SK-N-SH (cell line): ENCODE measurements at places on chromosomes 4 and X.

- no peaks in the 10 kb centered on the region for H3K36me3 ChIP-seq
- H3K27me3 ChIP-seq: no peaks in the 10 kb centered on the region
- DNase-seq: no peak
- H3K4me1 ChIP-seq: no peaks in the 10 kb centered on the region
- H3K27ac ChIP-seq: no peak overlapping the region
Observed at GRCh38 chr4:16824278-16824806, 74.1 kb downstream of the LDB2 start.

- no peak for DNase-seq
- no peak overlapping the region for H3K27ac ChIP-seq
- H3K27me3 ChIP-seq: no peaks in the 10 kb centered on the region
- no peaks in the 10 kb centered on the region for H3K4me1 ChIP-seq
Observed at GRCh38 chr4:120672558-120673147, 249.9 kb downstream of the PRDM5 start.

GRCh38 chrX:13983734-13984133 lies 46.0 kb downstream of the GEMIN8 start:
- H3K27ac ChIP-seq: no peak overlapping the region
- no peaks in the 10 kb centered on the region for H3K36me3 ChIP-seq
- DNase-seq: no peak
- H3K27me3 ChIP-seq: no peaks in the 10 kb centered on the region
- H3K4me1 ChIP-seq: no peaks in the 10 kb centered on the region

- no peak overlapping the region for H3K27ac ChIP-seq
- no peaks in the 10 kb centered on the region; the same call in 1 of the 2 replicates for H3K4me1 ChIP-seq
- no peak for DNase-seq
- no peaks in the 10 kb centered on the region for H3K36me3 ChIP-seq
- H3K4me3 ChIP-seq: no peak overlapping the region
Observed at GRCh38 chr4:123517971-123518370, 121.4 kb downstream of the SPRY1 start.

DNA sequence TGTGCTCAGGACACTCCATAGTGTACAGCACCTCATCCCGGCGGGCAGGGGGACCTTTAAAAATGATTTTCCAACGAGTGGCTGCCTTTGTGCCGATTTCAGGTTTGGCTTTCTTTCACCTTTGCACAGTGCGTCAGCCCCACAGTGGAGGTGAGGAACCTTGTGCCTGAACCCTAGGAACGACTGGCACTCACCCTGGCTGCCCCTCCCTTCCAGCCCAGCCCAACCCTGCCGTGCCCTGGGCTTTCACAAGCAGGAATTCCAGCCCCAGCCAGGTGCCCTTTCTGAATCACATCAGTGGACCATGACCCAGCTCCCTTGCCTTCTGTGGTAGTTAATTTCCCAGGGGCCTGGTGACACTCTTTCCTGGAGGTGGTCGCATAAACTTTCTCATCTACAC lies 1.3 kb downstream of the TMEM164 start:
- H3K27ac ChIP-seq: no peak overlapping the region
- no peaks in the 10 kb centered on the region for H3K4me1 ChIP-seq
- DNase-seq: no peak
- no peak overlapping the region for H3K4me3 ChIP-seq
- peaks cover 4% of the 10 kb centered on the region; the same call in 1 of the 2 replicates for H3K27me3 ChIP-seq

DNA sequence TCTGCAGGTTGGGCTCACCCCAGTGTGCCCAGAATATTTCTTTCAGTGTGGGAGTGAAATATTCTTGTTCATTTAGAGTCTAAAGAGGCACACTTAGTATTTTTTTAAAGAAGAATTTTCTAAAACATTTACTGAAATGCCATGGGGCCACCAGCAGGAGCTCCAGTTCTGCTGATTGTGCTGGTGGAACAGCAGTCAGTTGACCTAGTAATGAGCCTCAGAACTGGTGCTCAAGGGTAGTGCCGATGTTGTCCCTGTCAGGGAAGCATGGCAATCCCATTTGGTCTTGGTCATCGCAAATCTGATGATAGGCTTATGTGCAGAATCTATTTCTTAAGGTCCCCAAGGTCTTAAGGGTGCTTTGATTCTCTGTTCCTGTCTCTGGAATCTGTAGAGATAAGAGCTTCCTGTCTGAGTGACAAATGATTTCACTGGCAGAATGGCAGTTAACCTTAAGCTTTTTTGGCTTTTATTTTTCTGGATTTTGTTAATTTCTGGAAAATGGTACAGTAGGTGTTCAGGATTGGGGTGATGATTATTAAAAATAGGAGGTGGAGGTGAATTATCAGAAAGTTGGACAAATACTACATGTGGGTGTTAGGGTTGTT lies 31.3 kb downstream of the JADE1 start:
- no peak for DNase-seq
- peaks cover 8% of the 10 kb centered on the region for H3K4me1 ChIP-seq
- no peak overlapping the region for H3K27ac ChIP-seq
- no peak overlapping the region for H3K4me3 ChIP-seq
- peaks cover 59% of the 10 kb centered on the region for H3K36me3 ChIP-seq

GRCh38 chrX:8639949-8640475 lies 91.9 kb downstream of the ANOS1 start:
- no peaks in the 10 kb centered on the region for H3K36me3 ChIP-seq
- H3K27me3 ChIP-seq: no peaks in the 10 kb centered on the region
- H3K27ac ChIP-seq: no peak overlapping the region
- H3K4me1 ChIP-seq: no peaks in the 10 kb centered on the region
- no peak for DNase-seq

- H3K27me3 ChIP-seq: no peaks in the 10 kb centered on the region
- no peak for DNase-seq
- H3K36me3 ChIP-seq: no peaks in the 10 kb centered on the region
- H3K4me1 ChIP-seq: no peaks in the 10 kb centered on the region
- H3K27ac ChIP-seq: no peak overlapping the region
- H3K4me3 ChIP-seq: no peak overlapping the region
Observed at GRCh38 chr4:67344594-67345380, 200.5 kb downstream of the CENPC start.

DNA sequence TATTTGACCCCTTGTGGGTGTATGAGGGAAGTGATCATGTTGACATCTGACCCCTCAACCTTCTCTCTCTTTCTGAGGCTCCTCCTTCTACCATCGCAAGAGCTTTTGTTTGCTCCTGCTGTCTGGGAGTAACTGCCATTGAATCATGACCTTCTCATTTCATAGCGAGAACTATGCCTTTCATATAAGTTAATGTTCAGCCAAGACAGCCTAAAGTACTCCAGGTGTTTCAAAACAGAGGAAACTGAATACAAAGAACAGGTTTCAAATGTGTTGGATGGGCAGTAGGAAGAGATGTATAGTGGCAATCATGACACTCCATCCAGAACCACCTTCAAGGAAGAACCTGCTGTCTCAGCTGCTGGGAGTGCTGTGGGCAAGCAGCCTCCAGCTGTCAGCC lies 403.1 kb downstream of the MID1IP1 start:
- H3K27ac ChIP-seq: no peak overlapping the region
- H3K36me3 ChIP-seq: no peaks in the 10 kb centered on the region
- H3K4me3 ChIP-seq: no peak overlapping the region
- H3K4me1 ChIP-seq: no peaks in the 10 kb centered on the region
